ENCODE measurements at places on chromosomes 2 and 18. TPM values are rescaled to one million over a fixed set of nuclear protein-coding genes. Genes with fewer than 3 reads are reported as not detected.

The ACVR1C gene
- total RNA-seq: 0.58 TPM

The APLF gene
- total RNA-seq: 0.67 TPM

The REG1B gene
- 2.3 TPM for total RNA-seq

The FAP gene
- not detected for total RNA-seq

The CROCC2 gene
- not detected for total RNA-seq

The UPP2 gene
- total RNA-seq: not detected

The PLGLB2 gene
- not detected for total RNA-seq

The ARHGAP15 gene
- 4.2 TPM for total RNA-seq

The CYBRD1 gene
- 22.4 TPM for total RNA-seq

The VWC2L gene
- not detected for total RNA-seq

The HOXD13 gene
- not detected for total RNA-seq

The NTSR2 gene
- total RNA-seq: not detected

The TEKT4 gene
- 0.58 TPM for total RNA-seq

The FSIP2 gene
- total RNA-seq: 0.04 TPM

The SMYD5 gene
- total RNA-seq: 43.4 TPM

The ALPP gene
- not detected for total RNA-seq

The ACADL gene
- not detected for total RNA-seq

The UGT1A3 gene
- total RNA-seq: not detected

The PROC gene
- not detected for total RNA-seq

The KIF5C gene
- total RNA-seq: 0.09 TPM

The EDAR gene
- not detected for total RNA-seq

The GALR1 gene
- not detected for total RNA-seq

The SMYD1 gene
- total RNA-seq: not detected

The ACAA2 gene
- total RNA-seq: 22.4 TPM

The CFC1B gene
- total RNA-seq: not detected

The GALNT3 gene
- 0.13 TPM for total RNA-seq

All from K562 (cell line).